Activated naive CD4-positive, alpha-beta T cell (primary cell): ENCODE measurements at places on chromosomes 3 and 15.

DNA sequence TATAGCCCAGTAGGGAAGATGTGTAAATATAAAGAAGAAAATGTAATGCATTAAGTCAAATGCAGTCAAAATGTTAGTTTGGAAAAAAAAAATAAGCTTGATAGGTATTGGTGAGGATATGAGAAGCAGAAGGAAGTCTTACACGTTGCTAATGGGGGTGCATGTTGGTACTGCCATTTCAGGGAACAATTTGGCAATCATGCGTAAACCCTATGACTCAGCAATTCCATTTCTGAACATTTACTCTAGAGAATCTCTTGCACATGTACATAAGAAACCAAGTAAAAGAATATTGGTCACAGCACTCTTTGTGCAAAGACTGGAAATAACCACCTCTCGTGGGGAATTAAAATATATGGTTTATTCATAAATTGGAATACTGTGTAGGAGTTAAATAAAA is 35.5 kb upstream of the TIMP4 start:
- no peak for DNase-seq

DNA sequence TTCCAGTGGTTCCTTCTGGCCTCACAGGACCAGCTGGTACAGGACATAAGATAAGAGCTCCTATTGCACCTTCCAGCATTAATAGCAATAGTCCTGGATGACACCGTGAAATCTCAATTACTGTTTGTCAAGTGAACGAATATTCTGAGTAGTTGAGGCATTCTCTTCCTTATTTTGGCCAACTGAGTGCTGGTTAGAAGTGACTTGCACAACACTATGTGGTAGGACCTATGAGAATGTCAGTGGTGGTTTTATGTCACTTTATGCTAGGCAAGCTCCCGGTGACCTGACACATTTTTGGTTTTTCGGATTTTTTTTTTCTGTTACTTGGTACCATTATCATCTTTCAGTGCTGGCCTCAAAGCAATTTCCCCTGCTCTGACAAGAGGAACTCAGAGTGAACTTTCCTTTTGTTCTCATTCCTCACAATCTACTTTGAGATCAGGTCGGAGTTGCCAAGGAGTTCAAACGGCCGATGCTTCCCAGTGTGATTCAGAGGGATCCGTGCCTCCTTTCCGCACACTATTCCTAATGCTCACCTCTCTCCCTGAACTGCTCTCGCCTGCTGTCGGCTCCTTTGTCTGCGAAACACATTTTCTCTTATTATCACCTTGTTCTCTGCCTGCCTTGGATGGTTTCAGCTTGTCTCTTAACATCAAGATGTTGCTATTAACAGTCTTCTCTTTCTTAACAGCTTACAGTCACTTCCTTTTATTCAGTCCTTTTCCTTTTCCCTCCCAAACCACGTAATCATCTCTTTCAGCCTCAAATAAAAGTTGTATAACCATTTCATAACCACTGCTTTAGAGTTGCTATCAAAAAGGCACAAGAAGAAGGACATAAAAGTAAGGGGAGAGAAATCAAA is 35.8 kb downstream of the QTRT2 start:
- DNase-seq = no peak

GRCh38 chr15:78393137-78393536 is 44.9 kb upstream of the IREB2 start:
- no peak for DNase-seq

GRCh38 chr15:94478763-94479162 is 247.4 kb downstream of the MCTP2 start:
- no peak for DNase-seq

DNA sequence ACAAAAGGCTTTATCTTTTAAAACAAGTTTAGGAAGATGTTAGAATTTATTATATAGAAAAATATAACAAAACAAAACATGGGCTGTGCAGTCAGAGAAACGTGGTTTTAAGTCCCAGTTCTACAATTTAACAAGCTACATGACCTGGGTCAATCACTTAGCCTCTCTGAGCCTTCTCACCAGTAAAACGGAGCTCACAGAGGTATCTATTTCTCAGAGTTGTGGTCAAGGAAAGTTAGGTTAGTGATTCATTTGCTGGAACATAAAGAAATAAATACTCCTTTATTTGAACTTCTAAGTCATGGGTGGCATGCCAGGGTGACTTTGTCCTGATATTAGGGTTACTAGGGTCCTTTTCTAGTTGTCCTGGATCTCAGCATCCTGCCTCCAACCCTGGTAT is 10.8 kb upstream of the CCDC174 start:
- no peak for DNase-seq

DNA sequence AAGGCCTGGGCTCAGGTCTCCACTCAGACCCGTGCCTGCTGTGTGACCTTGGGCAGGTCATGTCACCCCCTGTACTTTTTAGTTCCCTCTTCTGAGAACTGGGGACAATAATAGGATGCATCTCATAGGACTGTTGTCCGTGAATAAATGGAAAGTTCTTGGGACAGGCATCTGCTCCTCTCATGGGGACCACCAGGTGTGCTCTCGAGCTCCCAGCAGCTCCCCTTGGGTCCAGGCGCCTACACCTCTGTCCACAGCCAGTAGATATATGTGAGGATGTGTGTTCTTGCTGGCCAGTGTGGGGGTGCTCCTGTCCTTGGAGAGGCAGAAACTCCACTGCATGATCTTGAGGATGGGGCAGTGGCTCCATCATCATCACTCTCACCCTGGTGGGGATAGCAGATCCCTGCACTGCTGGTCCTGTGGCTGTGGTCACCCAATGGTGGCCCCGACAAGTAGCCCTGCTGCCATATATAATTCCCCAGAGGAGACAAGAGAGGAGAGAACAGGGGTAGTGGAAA is 257.6 kb upstream of the TLE3 start:
- no peak for DNase-seq

DNA sequence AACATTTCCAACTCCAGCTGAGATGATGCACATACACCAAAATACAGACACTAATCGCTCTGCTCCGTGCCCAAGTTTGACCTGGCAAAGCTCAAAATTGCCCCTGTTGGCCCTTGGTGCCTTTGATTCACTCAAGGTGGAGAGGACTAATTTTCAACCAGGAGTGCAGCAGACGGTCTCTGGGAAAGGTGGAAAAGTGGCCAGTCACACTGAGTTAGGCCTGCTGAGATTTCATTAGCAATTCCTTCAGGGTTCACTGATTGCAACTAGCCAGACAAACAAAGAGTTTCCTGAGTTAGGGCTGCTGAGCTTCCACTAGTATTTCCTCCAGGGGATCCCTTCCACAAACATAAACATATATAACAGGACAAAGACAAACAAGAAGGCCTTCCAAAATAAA is 28.7 kb upstream of the LHFPL4 start:
- DNase-seq = no peak

GRCh38 chr15:98996624-98997023 is 11.0 kb downstream of the PGPEP1L start:
- no peak for DNase-seq

DNA sequence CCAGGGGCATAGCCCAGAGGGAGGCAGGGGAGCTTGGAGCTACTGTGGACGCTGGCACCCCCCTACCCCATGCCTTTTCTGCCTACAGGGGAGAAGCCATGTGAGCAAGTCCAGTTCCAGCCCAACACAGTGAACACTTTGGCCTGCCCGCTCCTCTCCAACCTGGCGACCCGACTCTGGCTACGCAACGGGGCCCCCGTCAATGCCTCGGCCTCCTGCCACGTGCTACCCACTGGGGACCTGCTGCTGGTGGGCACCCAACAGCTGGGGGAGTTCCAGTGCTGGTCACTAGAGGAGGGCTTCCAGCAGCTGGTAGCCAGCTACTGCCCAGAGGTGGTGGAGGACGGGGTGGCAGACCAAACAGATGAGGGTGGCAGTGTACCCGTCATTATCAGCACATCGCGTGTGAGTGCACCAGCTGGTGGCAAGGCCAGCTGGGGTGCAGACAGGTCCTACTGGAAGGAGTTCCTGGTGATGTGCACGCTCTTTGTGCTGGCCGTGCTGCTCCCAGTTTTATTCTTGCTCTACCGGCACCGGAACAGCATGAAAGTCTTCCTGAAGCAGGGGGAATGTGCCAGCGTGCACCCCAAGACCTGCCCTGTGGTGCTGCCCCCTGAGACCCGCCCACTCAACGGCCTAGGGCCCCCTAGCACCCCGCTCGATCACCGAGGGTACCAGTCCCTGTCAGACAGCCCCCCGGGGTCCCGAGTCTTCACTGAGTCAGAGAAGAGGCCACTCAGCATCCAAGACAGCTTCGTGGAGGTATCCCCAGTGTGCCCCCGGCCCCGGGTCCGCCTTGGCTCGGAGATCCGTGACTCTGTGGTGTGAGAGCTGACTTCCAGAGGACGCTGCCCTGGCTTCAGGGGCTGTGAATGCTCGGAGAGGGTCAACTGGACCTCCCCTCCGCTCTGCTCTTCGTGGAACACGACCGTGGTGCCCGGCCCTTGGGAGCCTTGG is 5.6 kb downstream of the CIB1 start:
- no peak for DNase-seq

GRCh38 chr15:42012241-42012640 is 8.6 kb downstream of the PLA2G4E start:
- DNase-seq = no peak

- no peak for DNase-seq
Measured at GRCh38 chr15:41881920-41882688, 11.7 kb downstream of the SPTBN5 start.

DNA sequence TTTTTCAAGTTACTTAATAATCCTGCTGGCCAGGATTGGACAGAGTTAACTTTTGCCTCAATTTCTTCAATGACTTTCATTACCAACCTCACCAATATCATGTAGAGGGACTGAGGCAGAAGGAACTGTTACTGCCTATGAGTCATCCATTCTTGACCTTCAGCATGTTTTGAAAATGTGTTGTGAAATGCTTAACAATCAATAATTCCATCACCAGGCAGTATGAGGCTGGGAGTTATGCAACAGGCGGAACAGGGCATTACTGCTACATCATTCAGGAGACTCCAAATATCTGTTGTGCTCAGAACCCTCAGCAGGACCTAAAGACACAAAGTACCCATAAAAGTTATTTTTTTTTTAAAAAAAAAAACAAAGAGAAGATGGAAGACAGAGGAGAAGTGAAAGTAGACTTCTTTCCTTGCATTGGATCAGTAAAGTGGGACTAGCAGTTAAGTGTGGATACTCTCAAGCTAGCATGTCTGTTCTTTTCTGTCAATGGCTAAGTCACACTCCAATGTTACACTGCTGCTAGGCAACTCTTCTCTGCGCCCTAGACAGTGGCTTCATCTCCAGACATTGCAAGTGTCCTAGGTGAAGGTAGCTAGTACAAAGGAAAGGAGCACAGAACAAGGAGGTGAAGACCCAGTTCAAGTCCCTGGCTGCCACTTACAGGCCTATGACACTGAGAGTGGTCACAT is 184.9 kb upstream of the LPP start:
- no peak for DNase-seq

DNA sequence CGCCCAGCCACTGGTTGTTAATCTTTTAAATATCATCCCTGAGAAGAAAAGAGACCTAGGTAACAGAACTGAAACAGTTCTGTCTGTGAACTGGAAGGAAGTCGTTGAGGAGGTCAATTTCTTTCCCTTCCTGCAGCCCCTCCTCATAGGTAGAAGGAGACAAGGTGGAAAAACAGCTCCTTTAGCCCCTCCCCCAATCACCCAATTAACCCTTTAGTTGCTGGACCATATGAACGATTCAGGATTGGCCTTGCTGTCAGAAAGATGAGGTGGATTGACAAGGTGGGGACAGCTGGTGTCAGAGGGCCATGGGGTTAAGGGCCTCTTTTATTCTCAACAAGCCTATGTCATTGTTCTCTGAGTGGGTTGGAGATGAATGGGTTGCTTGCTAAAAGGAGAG is 36.0 kb upstream of the ZNF445 start:
- no peak for DNase-seq

- DNase-seq = no peak
Measured at GRCh38 chr3:46314517-46314916, 39.4 kb upstream of the CCR2 start.

DNA sequence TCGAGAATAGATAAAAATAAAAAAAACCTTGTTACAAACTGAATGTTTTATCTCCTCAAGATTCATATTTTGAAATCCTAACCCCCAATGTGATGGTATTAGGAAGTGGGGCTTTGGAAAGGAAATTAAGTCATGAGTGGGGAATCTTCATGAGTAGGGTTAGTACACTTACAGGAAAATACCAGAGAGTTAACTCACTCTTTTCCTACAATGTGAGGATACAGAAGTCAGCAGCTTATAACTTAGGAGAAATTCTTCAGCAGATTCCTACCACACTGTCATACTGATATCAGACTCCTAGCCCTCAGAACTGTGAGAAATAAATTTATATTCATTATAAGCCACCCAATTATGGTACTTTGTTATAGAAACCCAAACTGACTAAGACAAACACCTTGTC is 453.1 kb downstream of the GBE1 start:
- DNase-seq = no peak

GRCh38 chr3:178359728-178360127 is 176.5 kb upstream of the KCNMB2 start:
- DNase-seq = no peak
